GM12878 (cell line): ENCODE measurements at places on chromosomes 6 and 20. TPM values are rescaled to one million over a fixed set of nuclear protein-coding genes. Genes with fewer than 3 reads are reported as not detected.

Gene CGA
- not detected in 2 replicates for total RNA-seq

Gene EPHA7
- not detected in 2 replicates for total RNA-seq

Gene STMND1
- not detected in 2 replicates for total RNA-seq

Gene RAE1
- 34.2 and 36.1 TPM in 2 replicates for total RNA-seq

Gene ALDH8A1
- 0.66 and 0.97 TPM in 2 replicates for total RNA-seq

Gene LRRC73
- 0.13 and 0.19 TPM in 2 replicates for total RNA-seq

Gene BPIFB2
- total RNA-seq = not detected in 2 replicates

Gene PRPH2
- total RNA-seq = not detected in 2 replicates

Gene AMD1
- total RNA-seq = 73.6 and 75.0 TPM in 2 replicates

Gene TMEM217
- 1.6 and 1.9 TPM in 2 replicates for total RNA-seq

Gene FAM50B
- 9.3 and 10.0 TPM in 2 replicates for total RNA-seq

Gene ENPP1
- total RNA-seq = 0.05 and 0.16 TPM in 2 replicates
